ENCODE measurements at places on chromosomes 6 and 20. TPM values are rescaled to one million over a fixed set of nuclear protein-coding genes. Genes with fewer than 3 reads are reported as not detected.

Gene TRMT6
- total RNA-seq: 15.1 TPM

Gene TBP
- 29.6 TPM for total RNA-seq

Gene OXT
- total RNA-seq: 0.68 TPM

Gene TPD52L1
- not detected for total RNA-seq

Gene MUC21
- total RNA-seq: not detected

Gene GFOD1
- total RNA-seq: 5.9 TPM

Gene GLP1R
- total RNA-seq: not detected

Gene SLC12A5
- 1.6 TPM for total RNA-seq

Gene NRSN1
- total RNA-seq: not detected

Gene DCDC2
- 0.14 TPM for total RNA-seq

Gene GPR6
- not detected for total RNA-seq

Gene IL17F
- total RNA-seq: not detected

Gene INSM1
- not detected for total RNA-seq

Gene SAMD10
- total RNA-seq: 18.8 TPM

Gene OR2J3
- total RNA-seq: not detected

Gene ZHX3
- 12.3 TPM for total RNA-seq

Gene CDSN
- total RNA-seq: not detected

Gene EYS
- total RNA-seq: not detected

Gene CTAGE9
- not detected for total RNA-seq

Gene POU5F1
- 0.34 TPM for total RNA-seq

Gene RGL2
- 65.5 TPM for total RNA-seq

Gene CFAP61
- total RNA-seq: not detected

Gene AKIRIN2
- total RNA-seq: 45.3 TPM

Gene GRM1
- total RNA-seq: not detected

Gene ZNF451
- total RNA-seq: 68.0 TPM

Gene UBE2V1
- 124 TPM for total RNA-seq

Gene IL20RA
- total RNA-seq: not detected

Gene MEP1A
- total RNA-seq: not detected

Gene IP6K3
- total RNA-seq: not detected

Gene WFDC12
- not detected for total RNA-seq

Gene EPPIN
- not detected for total RNA-seq

Gene TTBK1
- not detected for total RNA-seq

Gene GPR63
- total RNA-seq: 1.4 TPM

Gene TRIM27
- total RNA-seq: 67.1 TPM

Gene LIME1
- total RNA-seq: 144 TPM

Gene COL9A3
- 0.82 TPM for total RNA-seq

Gene FNDC11
- total RNA-seq: 0.55 TPM

Gene ZNFX1
- 66.6 TPM for total RNA-seq

Gene NMBR
- total RNA-seq: not detected

Gene MDC1
- 52.2 TPM for total RNA-seq

Gene CDH4
- 0.14 TPM for total RNA-seq

Gene CCN6
- not detected for total RNA-seq

Gene C20orf202
- 0.25 TPM for total RNA-seq

Gene PIM1
- total RNA-seq: 428 TPM

Gene NKAIN4
- total RNA-seq: not detected

Gene CFAP206
- not detected for total RNA-seq

Gene SLC22A16
- not detected for total RNA-seq

Gene DNMT3B
- 6.6 TPM for total RNA-seq
